Hematopoietic multipotent progenitor cell treated with erythropoietin and hydrocortisone succinate and interleukin-3 and kit ligand, for 6 days (in vitro differentiated cells): ENCODE measurements at places on chromosomes 2 and 18.
A peak's percentile ranks its signal among the peaks of the same experiment; 100 is the strongest.

DNA sequence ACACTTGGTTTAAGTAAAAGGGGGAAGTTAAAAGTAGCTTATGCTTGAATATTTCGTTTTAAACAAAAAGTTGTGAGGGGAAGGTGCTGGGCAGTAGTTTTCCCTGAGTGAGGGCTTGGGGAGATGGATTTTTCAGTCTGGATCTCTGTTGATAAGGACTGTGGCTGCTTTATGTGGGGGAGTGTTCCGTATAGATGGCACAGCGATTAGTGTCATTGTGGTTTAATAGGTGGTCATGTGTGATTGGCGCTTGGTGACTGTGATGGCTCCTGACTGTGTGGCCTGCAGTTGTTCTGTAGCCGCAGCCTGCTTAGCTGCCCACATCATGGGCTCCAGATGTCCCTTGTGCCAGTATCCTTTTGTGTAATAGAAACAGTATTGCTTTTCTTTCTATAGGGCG, 156.2 kb downstream of the WDSUB1 start:
- DNase-seq, result peak; percentile 95

- no peak for DNase-seq
These were observed 197.3 kb downstream of the EIPR1 start for GRCh38 chr2:3180082-3180908.

GRCh38 chr18:46324087-46324955, 220.1 kb downstream of the HAUS1 start:
- peak; percentile 64 for DNase-seq

GRCh38 chr2:30512243-30512886, 65.3 kb downstream of the LCLAT1 start:
- no peak for DNase-seq
